Thoracic aorta (tissue), 2 donors: ENCODE measurements at places on chromosomes 2 and 18. TPM values are rescaled to one million over a fixed set of nuclear protein-coding genes. Genes with fewer than 3 reads are reported as not detected.

- no peak for DNase-seq
Observed at GRCh38 chr2:137223722-137224121, 458.4 kb downstream of the THSD7B start.

DNA sequence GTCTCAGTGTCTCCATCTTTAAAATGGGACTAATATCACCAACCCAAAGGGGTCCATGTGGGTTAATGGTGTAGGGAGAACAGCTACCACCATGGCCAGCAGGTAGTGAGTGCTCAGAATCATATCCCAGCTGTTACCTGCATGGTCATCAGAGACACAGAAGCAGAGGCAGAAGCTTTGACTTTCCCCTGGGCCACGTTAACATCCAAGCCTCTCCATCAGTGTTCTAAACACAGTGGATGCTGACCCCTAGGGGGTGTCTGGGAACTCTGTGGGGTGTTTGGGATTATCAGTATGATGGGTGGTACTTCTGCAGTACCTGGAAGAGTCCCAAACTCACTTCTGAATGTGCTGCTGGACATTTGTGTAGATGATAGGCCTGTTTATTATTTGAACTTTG lies 93.6 kb downstream of the GYPC start:
- no peak for DNase-seq

GRCh38 chr2:196372811-196373664 lies 201.7 kb upstream of the STK17B start:
- no peak for DNase-seq

- no peak for DNase-seq
Observed at GRCh38 chr2:85560812-85561279, 447 bp downstream of the GGCX start.

DNA sequence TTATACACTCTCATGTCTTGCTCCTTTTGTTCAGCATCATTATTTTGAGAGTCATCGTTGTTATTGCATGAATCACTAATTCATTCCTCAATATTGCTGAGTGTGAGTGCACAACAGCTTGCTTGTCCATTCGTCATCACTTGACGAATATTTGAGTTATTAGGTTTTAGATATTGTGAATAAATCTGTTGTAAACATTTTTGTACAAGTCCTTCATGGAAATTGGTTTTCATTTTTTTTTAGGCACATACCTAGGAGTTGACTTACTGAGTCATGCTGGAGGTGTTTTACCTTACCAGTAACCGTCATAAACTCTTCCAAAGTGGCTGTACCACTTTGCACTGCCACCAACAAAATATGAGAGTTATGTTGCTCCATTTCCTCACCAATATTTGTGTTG lies 84.2 kb upstream of the NCK2 start:
- no peak for DNase-seq

DNA sequence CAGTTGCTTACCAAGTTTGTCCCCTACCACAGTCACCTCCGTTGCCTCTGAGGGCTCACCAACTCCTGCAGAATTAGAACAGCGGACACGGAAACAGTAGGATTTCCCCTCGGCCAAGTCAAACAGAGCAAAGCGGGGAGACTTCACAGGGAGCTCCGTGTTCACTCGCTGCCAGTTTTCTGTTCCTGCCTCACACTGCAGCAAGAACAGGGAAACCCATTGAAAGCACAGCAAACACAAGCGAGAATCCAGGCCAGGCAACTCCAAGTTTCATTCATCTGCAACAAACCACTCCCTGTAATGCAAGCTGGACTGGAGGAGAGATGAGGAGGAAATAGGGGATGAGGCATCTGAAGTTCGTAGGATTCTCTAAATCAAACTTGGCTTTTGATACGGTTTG lies 84.2 kb downstream of the MYOM1 start:
- no peak for DNase-seq

DNA sequence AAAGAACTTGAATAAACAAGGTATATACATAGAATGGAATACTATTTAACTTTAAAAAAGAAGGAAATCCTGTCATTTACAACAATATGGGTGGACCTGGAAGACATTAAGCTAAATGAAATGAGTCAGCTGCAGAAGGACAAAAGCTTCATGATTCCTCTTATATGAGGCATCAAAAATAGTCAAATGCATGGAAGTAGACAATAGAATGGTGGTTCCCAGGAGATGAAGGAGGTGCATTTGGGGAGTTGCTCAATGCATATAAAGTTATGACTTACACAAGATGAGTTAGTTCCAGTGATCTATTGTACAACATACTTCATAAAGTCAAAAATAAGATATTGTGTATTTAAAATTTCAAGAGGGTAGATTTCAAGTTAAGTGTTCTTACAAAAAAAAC lies 426.1 kb upstream of the UBE2E3 start:
- no peak for DNase-seq

- no peak for DNase-seq
Observed at GRCh38 chr2:124763611-124764010, 738.5 kb downstream of the CNTNAP5 start.

DNA sequence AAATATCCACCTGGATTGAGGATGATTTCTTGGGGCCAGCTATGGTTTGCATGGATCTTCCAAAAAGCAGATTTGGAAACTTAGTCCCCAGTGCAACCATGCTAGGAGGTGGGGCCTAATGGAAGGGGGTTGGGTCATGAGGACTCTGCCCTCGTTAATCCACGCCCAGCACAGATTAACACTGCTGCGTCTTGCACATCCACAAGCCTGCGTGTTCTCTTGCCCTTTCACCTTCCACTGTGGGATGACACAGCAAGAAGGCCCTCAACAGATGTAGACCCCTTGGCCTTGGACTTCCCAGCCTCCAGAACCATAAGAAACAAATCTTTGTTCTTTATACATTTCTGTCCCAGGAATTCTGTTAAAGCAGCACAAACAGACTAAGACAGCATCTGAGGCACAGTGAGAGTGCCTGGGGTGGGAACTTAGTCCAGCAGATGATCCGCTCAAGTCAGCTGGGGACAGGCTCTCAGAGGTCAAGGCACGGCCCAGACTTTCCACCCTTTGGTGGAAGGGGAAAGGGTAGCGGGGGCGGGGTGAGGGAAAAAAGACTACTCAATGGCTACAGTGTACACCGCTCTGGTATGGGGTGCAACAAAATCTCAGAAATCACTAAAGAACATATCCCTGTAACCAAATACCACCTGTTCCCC lies 2.4 kb downstream of the RAB17 start:
- DNase-seq = no peak

DNA sequence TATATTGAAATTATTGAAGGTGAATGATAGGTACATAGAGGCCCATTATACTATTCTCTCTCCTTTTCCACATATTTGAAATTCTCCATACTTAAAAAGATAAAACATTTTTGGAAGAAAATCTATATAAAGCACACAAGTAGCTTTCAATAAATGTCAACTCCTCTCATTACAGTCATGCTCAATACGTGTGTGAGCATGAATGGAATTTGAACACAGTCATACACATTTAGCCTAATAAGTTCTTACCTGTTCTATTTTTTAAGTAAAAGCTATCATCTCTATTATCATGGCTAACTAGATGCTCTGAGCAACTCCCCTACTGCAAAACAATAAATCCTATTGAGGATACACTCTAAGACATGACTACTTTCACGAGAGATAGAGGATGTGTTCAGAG lies 41.9 kb upstream of the SPATS2L start:
- no peak for DNase-seq

DNA sequence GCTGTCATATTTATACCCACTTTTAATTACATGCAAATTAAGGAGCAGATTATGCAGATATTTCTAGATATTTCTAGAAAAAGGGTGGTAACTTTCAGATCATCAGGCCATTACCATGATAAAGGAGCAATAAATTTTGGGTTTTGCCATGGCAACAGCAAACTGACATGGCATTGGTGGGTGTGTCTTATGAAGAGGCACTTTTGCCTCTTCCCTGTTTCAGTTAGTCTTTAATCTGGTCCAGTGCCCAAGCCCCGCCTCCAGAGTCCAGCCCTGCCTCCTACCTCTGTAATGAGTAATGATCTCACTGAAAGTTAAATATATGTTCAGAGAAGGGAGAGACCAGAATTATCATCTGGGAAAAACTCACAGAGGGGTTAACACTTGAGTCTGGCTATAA lies 124.8 kb downstream of the SCG2 start:
- DNase-seq = no peak

- no peak for DNase-seq
Observed at GRCh38 chr2:12856934-12857601, 140.3 kb downstream of the TRIB2 start.

- DNase-seq = no peak
Observed at GRCh38 chr2:11503354-11503927, 30.4 kb upstream of the GREB1 start.

DNA sequence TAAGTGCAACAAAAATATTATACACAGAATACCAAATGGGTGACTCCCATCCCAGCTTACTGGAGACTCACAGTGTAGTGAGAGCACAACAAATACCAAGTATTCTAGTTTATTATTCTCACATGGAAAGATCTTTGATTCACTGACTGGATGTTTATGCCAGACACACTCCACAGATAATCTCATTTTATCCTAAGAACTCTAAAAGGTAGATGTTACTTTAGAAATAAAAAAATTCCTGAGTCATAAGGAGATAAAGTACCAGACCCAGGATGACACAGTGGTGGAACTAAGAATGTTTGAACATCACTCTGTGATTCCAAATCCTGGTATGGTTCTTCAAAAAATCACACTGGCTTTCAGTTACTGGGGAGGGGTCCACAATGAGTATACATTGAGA lies 136.2 kb downstream of the CDH2 start:
- DNase-seq = no peak

- no peak for DNase-seq
Observed at GRCh38 chr18:66317243-66318090, 286.4 kb downstream of the CDH19 start.

- DNase-seq = no peak
Observed at GRCh38 chr18:52670896-52671295, 330.9 kb downstream of the DCC start.

DNA sequence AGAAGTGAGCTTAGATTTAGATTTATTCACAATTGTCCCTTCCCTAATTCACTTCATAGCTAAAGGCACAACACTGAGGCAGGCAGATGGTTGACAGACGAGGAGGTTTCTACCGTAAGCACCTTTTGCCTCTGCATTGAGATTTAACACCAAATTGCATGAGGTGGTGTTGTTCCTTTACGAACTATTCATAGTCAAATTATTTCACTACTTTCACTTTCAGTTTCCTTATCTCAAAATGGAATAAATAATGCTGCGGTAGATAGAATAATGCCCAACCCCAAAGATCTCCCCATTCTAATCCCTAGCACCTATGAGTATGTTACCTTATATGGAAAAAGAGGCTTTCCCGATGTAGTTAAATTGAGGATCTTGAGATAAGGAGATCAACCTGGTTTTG lies 58.9 kb upstream of the LINC00305 start:
- no peak for DNase-seq

- no peak for DNase-seq
Observed at GRCh38 chr2:221561770-221562169, 10.3 kb downstream of the EPHA4 start.

DNA sequence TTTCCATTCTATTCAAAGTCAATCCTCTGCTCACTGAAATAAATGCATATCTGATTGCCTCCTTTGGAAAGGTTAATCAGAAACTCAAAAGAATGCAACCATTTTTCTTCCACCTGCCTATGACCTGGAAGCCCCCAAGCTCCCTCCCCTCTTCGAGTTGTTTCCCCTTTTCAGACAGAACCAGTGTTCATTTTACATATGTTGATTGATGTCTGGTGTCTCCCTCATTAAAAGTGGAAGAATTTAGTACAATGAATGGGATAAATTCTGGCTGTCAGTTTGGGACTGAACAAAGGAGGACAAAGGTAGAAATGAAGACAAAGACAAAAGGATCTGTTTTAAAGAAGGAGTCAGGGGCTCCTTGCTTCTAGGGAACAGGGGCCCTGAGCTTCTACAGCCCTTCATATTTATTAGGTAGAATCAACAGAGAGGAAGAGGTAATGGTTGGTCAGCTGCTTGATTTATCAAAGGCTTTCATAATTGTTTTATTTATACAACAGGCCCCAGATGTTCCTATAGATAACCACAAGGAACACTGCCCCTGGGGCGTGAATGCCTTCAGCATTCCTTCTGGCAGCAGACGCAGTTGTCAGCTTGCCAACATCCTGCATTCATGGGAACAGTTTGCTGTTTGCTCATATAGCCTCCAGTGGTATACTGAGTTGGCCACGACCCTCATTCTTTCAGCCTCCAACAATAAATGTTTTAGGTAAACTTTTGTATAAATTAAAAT lies 949.8 kb upstream of the LRATD1 start:
- DNase-seq = no peak

DNA sequence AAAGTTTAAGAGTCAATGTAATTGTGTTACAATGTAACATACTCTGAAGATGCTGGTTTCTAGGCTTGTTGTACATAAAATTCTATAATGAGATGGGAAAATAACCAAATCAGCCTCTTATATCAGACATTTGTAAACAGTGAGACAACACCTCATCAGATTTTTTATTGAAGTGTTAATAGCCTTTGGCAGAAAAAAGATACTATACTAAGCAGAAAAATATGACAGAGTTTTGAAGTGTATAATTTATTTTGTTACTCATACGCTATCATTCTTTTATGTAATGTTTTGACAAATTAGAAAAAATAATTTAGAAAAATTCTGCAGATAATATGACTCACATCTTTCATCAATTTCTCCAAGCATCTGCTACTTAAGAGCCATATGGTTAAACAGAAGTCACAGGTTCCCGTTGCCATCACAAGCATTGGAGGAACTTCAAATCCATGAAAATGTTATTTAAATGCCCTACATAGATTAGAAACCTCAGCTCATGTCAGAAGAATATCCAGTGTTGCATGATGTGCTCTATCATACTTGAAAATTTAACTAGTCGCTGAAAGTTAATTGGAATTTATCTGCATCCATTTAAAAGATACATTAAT lies 535.4 kb downstream of the LRP1B start:
- no peak for DNase-seq

GRCh38 chr2:231680285-231680991 lies 27.9 kb upstream of the PTMA start:
- no peak for DNase-seq

- DNase-seq = peak; percentile 15
Observed at GRCh38 chr2:239025096-239025801, 177.4 kb downstream of the TWIST2 start.

GRCh38 chr2:125405816-125406215 lies 1250.1 kb upstream of the GYPC start:
- no peak for DNase-seq

GRCh38 chr2:45343251-45344017 lies 267.6 kb downstream of the SRBD1 start:
- DNase-seq = no peak

- no peak for DNase-seq
Observed at GRCh38 chr18:77940566-77940965, 690.9 kb downstream of the GALR1 start.

- no peak for DNase-seq
Observed at GRCh38 chr18:37514953-37515352, 50.6 kb downstream of the CELF4 start.

GRCh38 chr2:205959521-205959920 lies 126.5 kb downstream of the INO80D start:
- DNase-seq = no peak

CGREF1 gene
- 18.8 TPM for total RNA-seq

NGEF gene
- total RNA-seq = 3.6 TPM

CYS1 gene
- 26.9 TPM for total RNA-seq

PLCL1 gene
- 25.6 TPM for total RNA-seq

CFAP210 gene
- total RNA-seq = not detected

SMCHD1 gene
- total RNA-seq = 73.8 TPM

AKAIN1 gene
- not detected for total RNA-seq

TUBA3D gene
- total RNA-seq = not detected

NTSR2 gene
- not detected for total RNA-seq

KCNJ3 gene
- 1.6 TPM for total RNA-seq

UGT1A4 gene
- total RNA-seq = not detected

MOGAT1 gene
- total RNA-seq = not detected
